ENCODE measurements at places on chromosomes 5 and 9. TPM values are rescaled to one million over a fixed set of nuclear protein-coding genes. Genes with fewer than 3 reads are reported as not detected.
A peak's percentile ranks its signal among the peaks of the same experiment; 100 is the strongest.

- no peak for DNase-seq
Measured at GRCh38 chr5:160442824-160443431, 21.3 kb downstream of the PTTG1 start.

GRCh38 chr5:378301-378891, 56.9 kb downstream of the AHRR start:
- no peak for DNase-seq

GRCh38 chr9:124239249-124240073, 18.3 kb upstream of the NEK6 start:
- no peak for DNase-seq

DNA sequence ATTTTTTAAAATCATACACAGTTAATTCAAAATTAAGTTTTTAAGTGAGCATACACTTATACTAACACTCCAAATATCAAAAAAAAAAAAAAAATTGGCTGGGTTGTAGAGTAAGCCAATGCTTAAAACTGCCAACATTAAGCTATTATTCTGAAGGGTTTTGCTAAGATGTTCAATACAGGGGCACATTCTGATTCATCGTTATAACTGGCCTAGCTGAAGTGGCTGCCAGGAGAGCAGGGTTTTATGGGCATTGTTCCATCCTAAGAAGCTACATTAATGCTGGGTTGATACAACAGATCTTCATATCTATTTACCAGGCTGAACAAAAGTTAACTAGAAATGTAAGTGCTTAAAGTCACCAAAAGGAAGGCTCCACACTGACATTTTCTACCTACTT, 13.4 kb downstream of the ELAVL2 start:
- no peak for DNase-seq

DNA sequence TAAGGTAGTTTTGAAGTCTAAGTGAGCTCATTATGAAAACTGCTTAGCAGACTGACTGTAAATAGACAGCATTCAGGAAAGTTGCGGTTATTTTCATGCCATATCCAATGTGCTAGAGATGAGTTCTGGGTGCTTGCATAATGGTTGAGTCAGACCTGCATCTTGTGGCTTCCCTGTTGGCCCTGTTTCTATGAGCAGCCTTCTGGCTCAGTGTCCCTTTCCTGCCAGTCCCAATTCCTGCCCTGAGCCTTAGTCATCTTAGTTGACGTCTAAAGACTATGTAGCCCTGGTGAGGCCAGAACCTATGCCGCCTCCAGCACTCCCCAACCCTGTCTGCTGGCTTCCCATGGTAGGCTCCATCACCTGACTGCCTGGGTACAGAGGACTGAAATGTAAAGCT, 76.3 kb upstream of the TNFSF8 start:
- peak; percentile 69 for DNase-seq

Gene DCAF10
- polyA plus RNA-seq, result 32.2 TPM

Gene IL9
- not detected for polyA plus RNA-seq

GRCh38 chr5:171946000-171946781, 60.2 kb downstream of the FBXW11 start:
- no peak for DNase-seq

DNA sequence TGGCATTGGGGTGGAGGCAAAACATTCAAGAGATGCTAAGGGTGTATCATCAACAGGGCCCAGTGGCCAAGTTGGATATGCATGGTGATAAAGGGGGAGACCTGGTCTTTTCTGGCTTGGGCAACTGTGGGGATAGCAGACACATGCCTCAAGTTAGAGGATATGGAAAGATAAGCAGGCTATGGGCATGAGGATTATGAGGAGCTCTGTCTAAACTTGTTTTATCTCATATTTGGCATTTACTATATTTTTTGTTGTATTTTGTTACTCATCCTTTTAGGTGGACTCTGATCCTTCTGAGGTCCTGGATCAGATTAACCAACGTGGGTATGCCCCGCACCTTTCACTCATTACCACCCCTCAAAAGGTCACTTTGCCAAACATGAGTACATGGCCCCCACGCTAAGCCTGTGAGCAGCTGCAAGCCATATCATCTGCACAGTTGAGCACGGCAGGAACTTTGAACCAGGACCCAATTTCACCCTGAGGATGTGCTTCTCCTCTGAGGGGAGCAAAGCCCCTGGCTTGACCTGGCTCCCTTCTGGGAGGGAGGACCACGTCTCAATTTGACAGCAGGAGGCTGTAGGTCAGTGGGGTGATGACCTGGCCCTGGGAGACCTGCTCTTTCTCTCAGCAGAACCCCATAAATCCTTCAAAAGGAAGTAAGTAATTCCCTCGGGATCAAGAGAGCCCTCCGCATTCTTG, 71.1 kb upstream of the CD180 start:
- DNase-seq, result peak; percentile 68

DNA sequence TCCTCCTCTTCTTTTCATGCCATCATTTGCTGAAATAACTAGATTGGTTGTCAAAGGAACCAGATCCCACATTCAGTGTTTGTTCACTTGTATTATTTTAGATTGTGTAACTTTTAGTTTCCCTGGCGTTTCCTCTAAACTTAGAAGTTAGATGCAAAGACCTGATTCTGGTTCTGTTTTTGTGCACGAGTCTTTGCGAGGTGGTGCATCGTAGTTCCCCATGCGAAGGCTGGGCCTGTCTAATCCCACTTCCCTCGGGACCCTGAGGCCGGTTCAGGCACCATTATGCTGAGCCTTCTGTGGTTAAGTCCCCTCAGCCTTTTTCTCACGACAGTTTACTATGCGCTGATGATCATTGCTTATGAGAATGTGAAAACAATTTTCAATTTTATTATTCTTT, 219.1 kb upstream of the OTULINL start:
- DNase-seq, result no peak

GRCh38 chr5:154236-154635, 37.1 kb upstream of the LRRC14B start:
- no peak for DNase-seq

Gene MAMDC2
- 7.5 TPM for polyA plus RNA-seq

Gene SPATA31A3
- not detected for polyA plus RNA-seq

DNA sequence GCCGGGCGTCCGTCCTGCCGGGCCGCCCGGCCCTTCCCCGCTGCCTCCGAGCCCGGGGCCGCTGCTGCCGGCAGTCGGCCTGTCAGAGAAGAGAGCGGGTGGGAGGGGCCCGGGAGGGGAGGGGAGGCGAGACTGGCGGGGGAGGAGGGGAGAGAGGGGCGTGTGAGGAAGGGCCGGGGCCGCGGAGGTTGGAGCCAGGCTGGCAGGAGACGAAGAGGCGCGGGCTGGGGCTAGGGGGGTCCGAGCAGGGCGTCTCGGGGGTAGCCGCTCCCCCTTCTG, 570 bp downstream of the CREBRF start:
- no peak for DNase-seq

Gene CPLANE1
- polyA plus RNA-seq, result 16.2 TPM

DNA sequence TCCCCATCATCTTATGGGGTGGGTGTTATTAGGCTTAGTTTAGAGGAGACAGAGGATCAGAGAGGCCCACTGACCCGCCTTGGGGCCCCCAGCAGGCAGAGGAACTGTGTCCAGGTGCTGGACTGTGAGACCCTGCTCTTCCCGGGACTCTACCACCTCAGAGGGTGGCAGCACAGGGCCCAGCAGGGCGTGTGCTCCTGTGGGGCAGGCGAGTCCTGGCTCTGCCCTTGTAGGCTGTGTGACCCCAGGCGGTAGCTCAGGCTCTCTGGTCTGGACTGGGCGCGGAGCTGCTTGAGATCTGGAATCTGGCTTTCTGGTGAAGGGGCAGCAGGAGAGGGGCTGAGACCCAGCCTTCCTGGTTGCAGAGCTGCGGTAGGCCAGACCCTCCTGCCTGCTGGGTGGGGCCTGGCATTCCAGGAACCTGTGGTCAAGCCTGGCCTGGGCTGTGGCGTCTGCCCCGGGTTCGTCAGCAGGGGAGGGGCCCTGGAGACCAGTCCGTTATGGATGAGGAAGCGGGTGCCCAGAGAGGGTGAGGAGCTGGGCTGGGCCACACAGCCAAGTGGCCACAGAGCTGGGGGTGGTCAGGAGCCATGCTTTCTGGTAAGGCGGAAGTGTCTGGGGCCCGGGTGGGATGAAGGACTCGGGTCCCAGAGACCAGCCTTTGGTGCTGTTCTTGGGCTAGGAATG, 46.5 kb downstream of the RXRA start:
- no peak for DNase-seq

Gene RNF183
- 0.12 TPM for polyA plus RNA-seq

DNA sequence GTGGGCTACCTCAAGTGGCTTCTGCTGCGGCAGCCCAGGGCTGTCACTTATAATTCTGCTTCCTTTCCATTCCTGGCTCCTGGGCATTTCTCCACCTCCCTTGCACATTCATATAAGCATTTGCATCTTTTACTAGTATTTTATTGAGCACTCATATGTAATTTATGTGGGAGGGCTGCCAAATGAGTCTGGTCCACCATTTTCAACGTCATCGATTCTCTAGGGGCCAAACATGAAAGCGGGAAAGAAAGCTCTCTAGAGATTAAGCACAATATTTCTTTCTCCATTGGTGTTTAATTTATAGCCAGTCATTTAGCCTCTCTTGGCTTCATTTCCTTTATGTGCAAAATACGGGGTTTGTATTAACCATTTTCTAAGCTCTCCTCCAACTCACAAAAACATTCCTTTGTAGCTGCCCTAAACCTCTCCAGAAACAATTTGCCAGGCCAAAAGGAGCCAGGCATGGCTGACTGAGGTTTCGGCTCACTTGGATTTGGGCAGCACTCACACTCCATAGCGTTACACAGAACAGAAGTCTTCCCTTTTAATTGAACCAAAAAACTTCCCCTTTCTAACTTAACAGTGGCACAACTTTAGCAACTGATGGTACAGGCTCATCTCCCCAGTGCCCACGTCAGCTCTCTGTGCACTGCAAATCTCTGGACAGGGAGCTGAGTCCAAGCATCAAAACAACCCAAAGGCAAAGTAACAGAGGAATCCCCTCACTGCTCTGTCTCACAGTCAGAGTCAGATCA, 183.5 kb downstream of the ROR2 start:
- DNase-seq, result no peak

Gene NEURL1B
- 27.5 TPM for polyA plus RNA-seq

DNA sequence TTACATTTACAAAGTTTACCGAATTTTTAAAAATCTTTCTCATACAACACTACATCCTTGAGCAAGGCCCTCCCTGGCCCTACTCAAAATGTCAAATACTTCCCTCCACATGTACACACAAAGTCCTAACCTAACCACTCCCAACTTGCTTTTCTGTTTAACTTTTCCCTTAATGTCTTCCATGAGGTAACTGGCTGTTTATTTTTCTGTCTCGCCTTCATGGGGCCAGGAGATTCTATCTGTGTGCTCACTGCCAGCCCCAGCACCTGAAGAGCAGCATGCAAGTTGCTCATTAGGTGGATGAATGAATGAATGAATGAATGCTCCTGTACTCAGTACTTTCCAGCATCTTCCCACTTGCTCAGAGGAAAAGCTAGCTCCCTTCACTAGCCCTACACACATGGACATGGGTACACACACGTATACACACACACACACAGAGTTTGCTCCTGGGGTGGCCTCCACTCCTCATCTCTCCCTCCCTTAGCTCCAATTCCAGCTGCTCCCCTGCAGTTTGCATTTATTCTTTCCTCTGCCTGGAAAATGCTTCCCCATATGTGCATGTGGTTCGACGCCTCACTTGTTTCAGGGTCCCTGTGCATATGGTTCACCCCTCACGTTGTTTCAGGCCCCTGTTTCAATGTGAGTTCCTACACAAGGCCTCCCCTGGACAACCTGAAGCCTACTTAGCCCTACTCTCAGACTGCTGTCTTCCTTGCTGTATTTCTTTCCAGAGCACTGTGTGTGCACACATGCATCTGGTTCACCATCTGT, 165.2 kb downstream of the ROR2 start:
- no peak for DNase-seq
